ENCODE measurements at places on chromosomes 2 and 18.

- DNase-seq = no peak
Observed at GRCh38 chr2:184210329-184210728, 388.0 kb upstream of the ZNF804A start.

- DNase-seq = no peak
Observed at GRCh38 chr2:8036366-8036765, 645.5 kb upstream of the ID2 start.

DNA sequence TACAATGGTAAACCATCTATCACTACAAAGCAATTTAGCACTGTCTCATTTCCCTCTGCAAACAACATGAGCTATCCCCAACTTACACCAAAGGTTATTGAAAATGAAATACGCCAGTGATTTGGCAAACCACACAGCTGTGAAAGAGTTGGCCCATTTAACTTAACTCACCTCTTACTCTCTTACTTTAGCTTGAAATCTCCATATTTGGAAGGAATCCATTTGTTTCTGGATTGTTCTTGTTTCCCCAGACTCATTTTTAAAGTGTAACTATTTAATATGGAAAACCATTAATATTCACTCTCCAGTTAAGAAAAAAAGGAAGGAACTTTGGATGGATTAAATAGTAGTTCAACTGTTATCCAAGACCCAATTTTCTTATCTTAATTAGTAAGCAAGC, 93.7 kb upstream of the TRIB2 start:
- no peak for DNase-seq

GRCh38 chr2:23488584-23488983, 103.6 kb downstream of the KLHL29 start:
- DNase-seq = no peak

DNA sequence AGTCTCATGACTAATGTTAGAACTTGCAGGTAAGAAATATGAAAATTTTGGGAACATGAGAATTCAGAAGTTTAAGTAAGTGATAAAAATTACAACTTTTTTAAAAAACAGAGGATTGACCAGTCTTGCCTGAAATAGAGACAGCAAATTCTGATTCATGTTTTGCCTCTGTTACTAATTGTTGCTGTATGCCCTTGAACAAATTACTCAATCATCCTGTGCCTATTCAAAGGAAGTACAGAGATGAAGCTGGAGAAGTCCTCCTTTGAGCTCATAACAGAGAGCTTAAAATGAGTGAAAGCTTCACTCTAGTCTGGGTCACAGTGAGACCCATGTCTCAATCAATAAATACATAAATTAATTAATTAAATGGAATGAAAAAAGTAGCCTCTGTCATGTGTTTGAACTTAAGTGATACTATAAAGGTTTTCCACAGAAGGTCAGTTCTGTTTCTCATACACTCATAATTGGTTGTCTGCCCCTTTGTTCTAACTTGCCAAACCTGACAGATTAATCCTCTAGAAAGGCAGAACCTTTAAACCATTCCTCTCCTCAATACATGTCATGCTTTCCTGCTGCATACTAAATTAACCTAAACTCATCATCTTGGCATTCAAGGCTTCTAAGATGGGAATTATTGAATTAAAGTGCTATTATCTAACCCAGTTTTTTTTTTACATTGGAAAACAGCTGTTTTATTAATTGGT, 374.6 kb upstream of the LRATD1 start:
- no peak for DNase-seq

DNA sequence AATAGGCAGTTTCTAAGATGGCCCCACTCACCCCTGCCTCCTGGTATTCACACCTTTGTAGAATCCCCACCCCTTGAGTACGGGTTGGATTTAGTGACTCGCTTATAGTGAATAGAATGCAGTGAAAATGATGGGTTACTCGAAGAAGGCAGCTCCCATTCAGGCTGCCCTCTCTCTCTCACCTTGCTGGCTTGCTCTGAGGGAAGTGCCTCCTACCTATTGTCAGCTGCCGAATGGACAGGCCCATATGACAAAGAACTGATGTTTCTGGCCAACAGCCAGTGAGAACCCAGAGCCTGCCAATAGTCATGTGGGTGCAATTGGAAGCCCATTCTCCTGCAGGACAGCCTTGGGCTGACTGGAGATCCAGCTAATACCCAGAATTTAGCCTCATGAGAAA, 22.1 kb upstream of the RNF103 start:
- DNase-seq = no peak

DNA sequence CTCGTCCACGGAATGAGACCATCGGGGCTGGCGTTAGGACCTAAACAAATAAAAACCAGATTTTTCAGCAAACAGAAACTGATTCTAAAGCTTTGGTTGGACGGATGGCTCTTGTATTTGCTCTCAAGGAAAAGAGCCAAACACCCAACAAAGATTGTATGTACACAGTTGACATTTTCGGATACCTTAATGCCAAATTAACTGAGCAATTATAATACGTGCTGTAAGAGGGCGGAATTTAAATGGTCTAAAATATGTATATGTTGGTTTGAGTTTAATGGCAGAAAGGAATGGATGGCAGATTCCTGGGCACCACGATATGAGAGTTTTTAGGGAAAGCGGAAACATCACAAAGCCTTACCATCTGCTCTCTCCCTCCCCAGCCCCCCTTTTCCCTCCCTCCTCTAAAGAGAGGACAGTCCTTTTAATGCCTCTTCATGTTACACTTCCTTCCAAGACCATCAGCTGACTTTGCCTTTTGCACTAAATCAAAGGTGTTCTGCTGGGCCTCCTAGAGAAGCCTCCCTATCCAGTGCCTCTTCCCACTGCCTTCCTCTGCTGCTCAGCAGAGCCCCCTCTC, 33.3 kb downstream of the STAT1 start:
- DNase-seq = no peak

GRCh38 chr2:174897286-174897685, 107.9 kb downstream of the CHN1 start:
- no peak for DNase-seq

DNA sequence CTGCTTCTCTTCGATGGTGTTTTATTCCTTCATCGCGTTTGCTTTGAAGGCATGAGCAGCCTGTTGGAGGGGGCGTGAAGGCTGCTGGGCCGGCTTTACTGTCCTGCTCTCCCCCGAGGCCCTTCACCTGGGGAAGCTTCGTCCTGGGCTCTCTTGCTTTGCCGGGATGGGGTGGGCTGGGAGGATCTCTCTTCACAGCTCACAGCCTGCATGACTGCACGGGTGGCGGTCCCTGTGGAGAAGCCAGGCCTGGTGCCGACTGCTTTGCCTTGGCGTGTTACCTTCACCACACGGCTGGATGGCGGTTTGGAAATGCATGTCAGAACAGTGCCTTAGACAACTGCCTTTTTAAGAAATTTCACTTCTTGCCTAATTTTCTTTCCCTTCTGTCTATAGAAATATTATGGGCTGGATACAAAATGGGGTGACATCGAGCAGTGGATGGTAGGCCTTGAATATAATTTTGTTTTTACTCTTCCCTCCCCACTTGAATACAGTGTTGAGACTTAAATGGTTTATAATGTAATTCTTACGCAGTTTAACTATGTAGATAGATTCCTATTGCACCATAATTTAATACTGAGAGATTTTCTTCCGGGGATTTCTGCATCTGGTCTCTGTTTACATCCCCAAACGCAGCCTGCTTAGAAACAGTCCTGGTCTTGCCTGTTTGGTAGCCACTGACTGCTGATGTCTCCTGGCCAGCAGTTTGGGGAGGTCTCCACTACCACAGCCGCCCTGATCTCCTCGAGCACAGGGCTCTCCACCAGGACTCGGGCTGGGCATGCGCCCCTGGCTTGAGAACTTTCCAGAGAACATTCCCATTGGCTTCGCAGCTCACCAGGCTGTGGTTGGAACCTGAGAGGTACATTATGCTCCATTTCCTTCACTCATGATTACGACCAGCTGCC, 81.0 kb upstream of the RBM44 start:
- no peak for DNase-seq

- no peak for DNase-seq
Observed at GRCh38 chr2:38578832-38579231, 23.9 kb downstream of the HNRNPLL start.

DNA sequence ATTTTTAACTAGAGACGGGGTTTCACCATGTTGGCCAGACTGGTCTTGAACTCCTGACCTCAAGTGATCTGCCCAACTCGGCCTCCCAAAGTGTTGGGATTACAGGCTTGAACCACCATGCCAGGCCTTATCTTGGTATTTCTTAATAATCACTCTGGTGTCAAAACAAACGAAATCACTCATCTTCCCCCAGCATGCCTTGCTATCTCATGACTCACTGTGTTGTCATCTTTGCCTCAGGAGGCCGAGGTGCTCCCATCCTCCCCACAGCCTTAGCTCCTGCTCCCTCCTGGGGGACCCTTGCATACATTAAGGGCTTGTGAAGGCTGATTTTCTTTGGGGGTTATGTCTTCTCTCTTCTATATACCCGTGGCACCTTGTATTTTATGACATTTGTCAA, 250.1 kb upstream of the DPP10 start:
- DNase-seq = no peak

GRCh38 chr2:172698041-172698863, 37.4 kb upstream of the RAPGEF4 start:
- DNase-seq = no peak

All from activated B cell treated with CpG ODN at 0.5 μM for 24 hours (primary cell).